OCI-LY7 (cell line): ENCODE measurements at places on chromosomes 5 and 9. TPM values are rescaled to one million over a fixed set of nuclear protein-coding genes. Genes with fewer than 3 reads are reported as not detected.

The SLC27A6 gene
- not detected in 2 replicates for total RNA-seq

The FRRS1L gene
- not detected in 2 replicates for total RNA-seq

The ITGA2 gene
- total RNA-seq: 0.09 TPM in 1 of 2 replicates, not detected in the other

The ADAM19 gene
- 78.3 and 103 TPM in 2 replicates for total RNA-seq

The KCNIP1 gene
- not detected in 2 replicates for total RNA-seq

The PCDHGA7 gene
- total RNA-seq: 5.6 TPM in 2 replicates

The PDE4D gene
- 0.51 and 0.76 TPM in 2 replicates for total RNA-seq

The SLC46A2 gene
- not detected in 2 replicates for total RNA-seq

The SMIM33 gene
- not detected in 2 replicates for total RNA-seq

The RETREG1 gene
- 1.1 and 2.6 TPM in 2 replicates for total RNA-seq

The PHAX gene
- total RNA-seq: 113 and 128 TPM in 2 replicates

The GRM6 gene
- total RNA-seq: not detected in 2 replicates

The CXCL14 gene
- total RNA-seq: not detected in 2 replicates

The FGF1 gene
- total RNA-seq: not detected in 2 replicates
